ENCODE measurements at places on chromosomes 16 and 17.

DNA sequence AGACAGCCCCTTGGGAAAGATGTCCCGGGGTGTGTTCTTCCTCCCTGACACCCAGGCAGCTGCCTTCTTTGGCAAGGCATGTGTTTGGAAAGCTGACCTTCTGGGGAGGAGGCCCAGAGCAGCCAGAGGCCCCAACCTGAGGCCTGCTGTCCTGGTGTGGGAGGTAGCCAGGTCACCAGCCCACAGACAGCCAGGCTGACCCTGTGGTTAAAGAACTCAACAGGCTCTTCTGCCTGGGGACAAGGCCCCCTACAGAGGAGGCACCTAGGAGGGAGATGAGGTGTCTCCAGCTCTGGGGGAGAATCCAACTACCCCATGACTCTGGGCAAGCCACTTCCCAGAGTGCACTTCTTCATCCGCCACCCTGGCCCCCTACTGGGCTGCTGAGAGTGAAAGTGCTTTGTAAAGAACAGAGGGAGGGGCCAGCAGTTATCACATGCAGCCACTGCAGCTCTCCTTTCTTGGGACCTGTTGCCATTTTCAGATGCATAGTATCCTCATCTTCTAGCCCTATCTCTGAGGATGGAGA lies 13.1 kb upstream of the SREBF1 start:
- no peak for DNase-seq

DNA sequence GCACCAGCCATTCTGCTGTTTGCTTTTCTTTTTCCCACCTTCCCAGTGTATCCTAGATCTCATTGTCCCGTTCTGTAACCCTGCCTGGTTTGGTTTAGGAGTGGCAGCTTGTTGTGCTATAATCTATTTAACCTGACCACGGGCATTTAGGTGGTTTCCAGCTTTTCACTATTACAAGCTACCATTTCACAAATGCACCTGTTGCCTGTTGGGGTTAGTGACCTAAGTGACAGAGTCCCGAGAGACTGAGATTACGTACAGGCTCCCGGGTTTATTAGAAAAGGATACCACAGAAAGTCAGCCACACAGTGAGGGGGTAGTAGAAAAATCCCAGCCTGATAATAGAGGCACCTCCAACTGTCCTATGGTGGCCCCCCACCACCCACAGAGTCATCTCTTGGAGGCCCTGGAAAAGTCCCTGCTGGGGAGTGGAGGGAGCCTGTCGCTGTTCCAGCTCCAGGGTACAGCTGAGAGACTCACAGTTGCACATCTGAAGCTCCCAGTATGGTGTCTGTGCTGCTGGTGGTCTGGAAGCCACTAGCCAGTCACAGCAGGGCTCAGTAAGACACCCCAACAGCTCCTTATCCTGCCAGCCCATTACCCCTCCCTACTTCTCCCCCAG lies 21.2 kb downstream of the CLEC16A start:
- DNase-seq, result no peak

- peak; percentile 61 for DNase-seq
Observed at GRCh38 chr17:48545022-48545375, at the start of gene HOXB2. TSS of gene HOXB2 (minus strand) at chr17:48545109. CDS start at chr17:48544911, 198 bp downstream.

GRCh38 chr16:73237601-73238000 lies 189.7 kb upstream of the ZFHX3 start:
- DNase-seq, result no peak

GRCh38 chr16:14302399-14303181 lies 231.5 kb downstream of the MRTFB start:
- no peak for DNase-seq

DNA sequence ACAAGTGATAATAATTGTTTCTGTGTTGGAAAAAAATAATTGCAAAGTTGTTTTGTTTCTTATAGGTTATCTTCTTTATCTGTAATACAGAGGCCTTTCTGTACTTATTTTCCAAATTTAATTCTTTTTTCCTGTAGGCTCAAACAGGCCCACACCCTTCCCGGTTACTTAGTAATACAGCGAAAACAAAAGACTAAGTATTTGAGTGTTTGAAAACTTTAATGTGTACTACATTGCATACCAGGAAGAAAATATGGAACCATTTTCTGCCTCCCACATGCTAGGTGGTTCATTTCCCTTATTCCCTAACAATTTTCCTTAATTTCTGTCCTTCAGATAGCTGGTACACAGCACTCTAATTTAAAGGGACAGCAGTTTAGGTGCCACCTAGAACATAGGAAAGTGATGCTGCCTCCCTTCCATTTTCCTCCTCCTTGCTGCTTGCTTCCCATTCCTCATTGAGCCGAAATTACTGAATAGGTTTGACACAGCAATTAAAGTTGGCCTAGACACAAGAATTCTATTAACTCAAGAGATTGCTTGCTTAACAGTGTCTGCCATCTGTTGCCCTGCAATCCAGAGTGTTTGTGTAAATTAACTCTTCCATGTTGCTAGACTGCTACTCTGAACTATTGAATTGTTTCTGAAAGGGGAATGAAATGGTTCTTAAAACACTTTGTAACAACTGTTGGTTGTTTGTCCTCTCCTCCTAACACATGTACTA lies 24.2 kb downstream of the CYB5B start:
- DNase-seq, result no peak

DNA sequence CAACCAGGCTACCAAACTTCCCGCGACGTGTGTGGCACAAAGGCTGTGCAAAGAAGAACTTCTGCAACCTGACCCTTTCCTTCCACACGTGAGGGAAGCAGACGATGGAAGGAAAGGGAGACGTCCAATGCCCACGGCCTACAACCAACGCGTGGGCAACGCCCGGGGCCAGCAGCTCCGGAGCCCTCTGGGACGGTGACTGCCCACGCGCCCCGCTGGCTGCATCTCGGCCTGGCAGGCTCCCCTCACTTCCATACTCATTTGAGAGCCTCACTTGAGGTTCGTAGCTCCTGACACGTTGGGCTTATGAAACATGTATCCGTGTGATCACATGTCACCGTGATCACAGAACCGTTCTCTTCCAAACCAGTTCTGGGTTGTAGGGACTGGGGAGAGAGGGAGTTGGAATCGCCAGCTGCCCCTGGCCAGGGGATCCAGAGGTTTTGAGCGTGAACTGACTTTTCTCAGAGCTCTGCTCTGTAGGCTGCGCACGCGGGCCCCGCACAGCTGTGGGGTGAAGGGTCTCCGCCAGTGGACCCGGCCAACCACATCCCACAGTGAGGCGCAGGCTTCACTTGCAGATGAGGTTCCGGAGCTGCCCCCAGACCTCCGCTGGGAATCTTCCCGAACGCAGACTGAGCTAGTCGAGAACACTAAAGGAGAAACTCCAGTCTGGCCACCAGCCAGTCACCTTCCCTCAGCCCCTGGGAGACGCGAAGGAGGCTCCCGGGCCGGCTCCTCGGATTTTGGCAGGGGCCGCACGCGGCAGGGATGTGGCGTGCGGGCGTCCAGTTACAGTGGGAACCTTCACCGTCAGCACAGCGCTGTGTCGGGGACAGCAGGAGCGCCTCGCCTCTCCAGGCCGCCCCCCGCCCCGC lies 1.0 kb downstream of the LMF1 start:
- no peak for DNase-seq

DNA sequence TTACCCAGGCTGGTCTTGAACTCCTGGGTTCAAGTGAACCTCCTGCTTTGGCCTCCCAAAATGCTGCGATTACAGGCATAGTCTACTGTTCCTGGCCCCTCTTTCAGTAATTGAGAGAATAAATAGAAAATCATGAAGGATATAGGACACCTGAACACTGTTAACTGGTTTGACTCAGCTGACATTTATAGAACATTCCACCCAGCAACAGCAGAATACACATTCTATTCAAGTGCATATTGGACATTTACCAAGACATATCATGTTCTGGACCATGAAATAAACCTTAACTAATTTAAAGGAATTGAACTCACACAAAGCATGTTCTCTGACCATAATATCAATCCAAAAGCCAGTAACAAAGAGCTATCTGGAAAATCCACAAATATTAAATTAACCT lies 19.8 kb upstream of the BAIAP2 start:
- no peak for DNase-seq

GRCh38 chr16:53991754-53992378 lies 287.9 kb downstream of the FTO start:
- no peak for DNase-seq

DNA sequence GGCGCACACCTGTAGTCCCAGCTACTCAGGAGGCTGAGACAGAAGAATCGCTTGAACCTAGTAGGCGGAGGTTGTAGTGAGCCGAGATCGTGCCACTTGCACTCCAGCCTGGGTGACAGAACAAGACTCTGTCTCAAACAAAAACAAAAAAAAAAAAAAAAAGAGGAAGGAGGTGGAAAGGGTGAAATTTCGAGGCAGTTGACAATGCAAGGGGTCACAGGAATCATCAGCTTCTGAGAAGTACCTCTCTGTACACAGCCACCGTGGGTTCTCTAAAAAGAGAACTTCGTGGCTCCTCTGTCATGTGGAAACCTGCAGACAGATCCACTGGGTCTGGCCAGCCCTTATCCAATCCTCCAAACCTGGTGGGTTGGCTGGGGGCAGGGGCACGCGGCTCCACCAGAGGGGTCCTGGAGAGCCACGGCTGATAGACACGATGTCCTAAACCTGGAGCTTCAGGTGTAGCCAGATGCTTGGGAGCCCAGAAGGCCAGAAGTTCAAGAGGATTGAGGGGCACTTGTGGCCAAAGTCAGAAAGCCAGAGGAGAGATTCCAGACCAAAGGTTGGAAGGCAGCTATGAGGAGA lies 540 bp upstream of the CD300LF start:
- DNase-seq, result no peak

DNA sequence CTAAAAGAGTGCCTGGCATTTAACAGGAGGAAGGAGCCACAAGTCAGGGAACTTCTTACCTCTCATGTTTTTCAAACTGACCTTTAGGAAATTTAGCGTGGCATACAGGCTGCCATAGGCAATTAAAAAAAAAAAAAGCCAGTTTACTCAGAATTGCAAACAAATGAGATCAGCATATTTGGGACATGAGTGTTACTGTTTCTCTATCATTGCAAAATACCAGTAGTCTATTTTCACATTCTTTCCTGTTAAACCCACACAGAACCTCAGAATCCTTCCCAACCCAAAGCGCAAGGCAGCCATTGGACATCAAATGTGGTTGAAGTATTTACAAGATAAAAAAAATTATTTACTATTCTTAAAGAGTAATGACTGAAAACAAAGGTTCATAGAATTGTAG lies 366.4 kb upstream of the DYNLRB2 start:
- no peak for DNase-seq

- DNase-seq, result no peak
Observed at GRCh38 chr17:63309021-63309420, 137.1 kb downstream of the CYB561 start.

DNA sequence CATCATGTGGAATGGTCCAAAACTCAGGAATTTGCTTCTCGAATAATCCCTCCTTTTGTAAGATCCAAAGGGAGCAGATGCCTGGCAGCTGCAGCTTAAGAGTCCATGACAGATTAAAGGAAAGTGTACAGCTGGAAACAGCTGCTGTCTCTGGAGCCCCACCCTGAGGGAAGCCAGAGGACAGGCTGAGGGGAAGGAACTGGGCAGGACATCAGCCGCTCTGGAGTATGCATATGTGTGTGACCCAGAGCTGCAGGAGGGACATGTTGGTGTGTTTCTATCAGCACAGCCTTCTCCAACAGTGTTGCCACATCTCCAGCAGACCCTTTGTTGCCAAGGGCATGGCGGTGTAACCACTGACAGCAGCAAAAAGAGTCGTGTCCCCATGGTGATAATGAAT lies 46.2 kb downstream of the CYB561 start:
- no peak for DNase-seq

Data from NCI-H748 treated with DMSO at 0.1 percent for 48 hours (cell line).